Cerebellum (tissue), 4 donors: ENCODE measurements at places on chromosomes 13 and 19.

- DNase-seq = no peak
Measured at GRCh38 chr13:43864921-43865320, 14.6 kb downstream of the CCDC122 start.

DNA sequence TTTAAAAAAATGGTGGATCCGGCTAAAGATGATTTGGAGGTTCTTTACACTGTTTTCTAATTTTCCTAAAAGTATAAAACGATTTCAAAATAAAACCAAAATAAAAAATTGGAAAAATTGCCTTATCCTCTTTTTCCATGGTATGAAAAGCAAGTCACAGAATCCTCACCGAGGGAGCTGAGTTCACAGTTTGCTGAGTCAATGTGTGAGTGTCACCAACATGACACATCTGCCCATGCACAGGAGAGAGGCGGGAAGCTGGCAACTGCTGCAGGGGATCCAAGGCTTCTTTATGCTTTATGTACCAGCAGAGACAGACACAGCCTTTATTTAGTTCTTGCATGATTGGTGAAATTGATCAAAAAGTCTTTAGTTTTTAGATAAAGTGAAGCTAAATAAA lies 157.8 kb downstream of the TNFSF13B start:
- no peak for DNase-seq

- no peak for DNase-seq
Measured at GRCh38 chr13:38914070-38914469, 76.6 kb downstream of the STOML3 start.

DNA sequence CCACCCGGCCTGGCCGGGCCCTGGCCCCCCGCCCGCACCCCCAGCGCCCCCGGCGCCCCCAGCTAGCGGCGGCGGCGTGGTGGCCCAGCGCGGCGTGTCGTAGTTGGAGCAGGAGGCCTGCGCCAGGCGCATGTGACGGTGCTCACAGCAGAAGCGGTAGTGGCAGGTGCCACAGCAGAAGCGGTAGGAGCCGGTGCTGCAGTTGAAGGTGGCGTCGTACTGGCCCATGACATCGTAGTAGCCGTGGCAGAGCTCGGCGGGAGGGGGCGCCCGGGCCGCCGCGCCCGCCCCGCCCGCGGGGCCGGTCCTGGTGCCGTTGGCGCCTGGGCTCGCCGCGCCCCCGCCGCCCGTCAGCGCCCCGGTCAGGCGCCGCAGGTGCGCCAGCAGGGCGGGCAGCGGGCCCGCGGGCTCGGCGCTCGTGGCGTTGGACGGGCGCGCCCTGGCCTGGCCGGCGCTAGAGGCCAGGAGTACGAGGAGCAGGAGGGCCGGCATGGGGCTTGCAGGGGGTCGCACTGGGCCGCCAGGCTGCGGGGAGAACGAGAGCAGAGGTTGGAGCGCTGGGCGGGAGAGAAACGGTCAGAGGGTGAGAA lies 633 bp downstream of the SHISA7 start:
- no peak for DNase-seq

GRCh38 chr13:21637296-21637695 lies 33.3 kb upstream of the MICU2 start:
- no peak for DNase-seq

- no peak for DNase-seq
Measured at GRCh38 chr19:29488316-29488715, 37.5 kb upstream of the VSTM2B start.

DNA sequence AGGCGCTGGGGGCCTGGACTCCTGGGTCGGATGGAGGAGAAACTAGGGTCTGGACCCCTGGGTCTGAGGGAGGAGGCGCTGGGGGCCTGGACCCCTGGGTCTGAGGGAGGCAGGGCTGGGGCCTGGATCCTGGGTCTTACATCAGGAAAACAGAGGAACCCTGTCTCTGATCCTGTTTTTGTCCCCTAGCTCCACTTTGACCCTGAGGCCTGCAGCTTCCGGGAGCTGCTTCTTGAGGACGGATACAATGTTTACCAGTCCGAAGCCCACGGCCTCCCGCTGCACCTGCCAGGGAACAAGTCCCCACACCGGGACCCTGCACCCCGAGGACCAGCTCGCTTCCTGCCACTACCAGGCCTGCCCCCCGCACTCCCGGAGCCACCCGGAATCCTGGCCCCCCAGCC lies 2.4 kb downstream of the FGF21 start:
- DNase-seq = no peak

DNA sequence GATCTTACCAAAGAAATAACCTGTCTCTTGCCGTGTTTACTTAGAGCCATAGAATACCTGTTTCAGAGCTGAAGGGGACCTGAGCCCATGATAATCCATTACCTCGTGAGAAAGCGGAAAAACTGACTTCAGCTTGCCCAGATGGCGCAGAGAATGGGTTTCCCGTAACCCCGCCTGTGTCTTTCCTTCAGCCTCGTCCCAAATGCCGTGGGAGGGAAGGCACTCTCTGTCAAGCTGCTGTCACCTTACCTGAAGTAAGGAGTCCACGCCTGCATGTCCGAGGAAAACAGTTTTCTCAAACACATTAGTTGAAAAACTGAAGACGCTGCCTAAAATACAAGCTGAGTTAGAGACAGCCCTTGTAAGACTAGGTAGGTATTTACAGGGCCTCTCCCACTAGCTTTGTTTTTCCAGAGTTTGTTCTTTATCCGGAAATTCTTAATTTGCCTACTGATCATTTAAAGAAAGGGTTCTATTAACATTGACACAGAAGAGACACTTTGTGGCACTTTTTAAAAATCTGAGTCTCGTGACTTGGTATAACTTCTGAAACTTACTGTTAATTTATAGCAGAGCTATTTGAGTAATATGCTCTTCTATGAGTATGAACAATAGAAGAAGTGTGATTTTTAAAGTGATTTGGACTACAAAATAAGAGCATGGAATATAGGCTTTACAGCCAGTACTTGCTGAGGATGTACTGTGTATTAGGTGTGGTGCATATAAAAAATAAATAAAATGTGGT lies 1.3 kb upstream of the INTS6 start:
- peak; percentile 54 for DNase-seq

GRCh38 chr13:103516015-103516795 lies 450.0 kb upstream of the SLC10A2 start:
- DNase-seq = no peak

DNA sequence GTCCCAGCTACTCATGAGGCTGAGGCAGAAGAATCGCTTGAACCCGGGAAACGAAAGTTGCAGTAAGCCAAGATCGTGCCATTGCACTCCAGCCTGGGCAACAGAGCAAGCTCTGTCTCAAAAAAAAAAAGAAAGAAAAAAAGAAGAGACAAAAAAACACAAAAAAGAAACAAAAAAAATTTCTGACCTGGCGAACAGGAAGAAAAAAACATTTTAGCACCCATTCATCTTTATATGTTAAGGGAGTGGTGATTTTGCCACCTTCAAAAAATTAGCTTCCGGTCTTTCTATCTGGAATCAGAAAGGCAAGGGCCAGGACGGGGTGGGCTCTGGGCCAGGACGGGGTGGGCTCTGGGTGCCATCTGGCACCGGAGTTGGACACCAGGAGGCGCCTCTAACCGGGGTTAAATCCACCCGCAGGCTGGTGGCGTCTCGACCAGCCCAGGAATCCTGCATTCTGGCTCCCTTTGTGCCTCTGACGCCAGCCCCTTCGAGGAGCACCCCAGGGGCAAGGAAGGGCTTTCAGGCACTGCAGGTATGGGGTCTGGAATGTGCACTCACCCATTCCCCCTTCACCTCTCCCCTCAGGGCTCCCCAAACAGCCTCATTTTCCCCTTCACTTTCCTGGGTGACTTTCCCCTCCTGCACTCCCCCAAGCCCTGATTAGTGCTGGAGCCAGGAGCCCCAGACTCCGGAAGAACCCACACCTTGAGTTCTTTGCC lies 10.4 kb upstream of the ZSWIM4 start:
- no peak for DNase-seq

DNA sequence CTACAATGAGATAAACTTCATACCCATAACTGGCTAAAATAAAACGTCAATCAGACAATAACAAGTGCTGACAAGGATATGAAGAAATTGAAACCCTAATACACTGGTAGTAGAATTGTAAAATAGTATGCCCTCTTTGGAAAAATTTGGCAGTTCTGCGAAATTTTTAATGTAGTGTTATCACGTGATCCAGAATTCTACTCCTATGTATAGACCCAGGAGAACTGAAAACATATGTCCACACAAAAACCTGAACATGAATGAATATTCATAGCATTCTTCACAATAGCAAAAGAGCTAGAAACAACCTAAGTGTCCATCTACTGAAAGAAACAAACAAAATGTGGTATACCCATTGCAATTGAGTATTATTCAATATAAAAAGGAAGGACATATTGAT lies 14.2 kb upstream of the MYO16 start:
- no peak for DNase-seq

DNA sequence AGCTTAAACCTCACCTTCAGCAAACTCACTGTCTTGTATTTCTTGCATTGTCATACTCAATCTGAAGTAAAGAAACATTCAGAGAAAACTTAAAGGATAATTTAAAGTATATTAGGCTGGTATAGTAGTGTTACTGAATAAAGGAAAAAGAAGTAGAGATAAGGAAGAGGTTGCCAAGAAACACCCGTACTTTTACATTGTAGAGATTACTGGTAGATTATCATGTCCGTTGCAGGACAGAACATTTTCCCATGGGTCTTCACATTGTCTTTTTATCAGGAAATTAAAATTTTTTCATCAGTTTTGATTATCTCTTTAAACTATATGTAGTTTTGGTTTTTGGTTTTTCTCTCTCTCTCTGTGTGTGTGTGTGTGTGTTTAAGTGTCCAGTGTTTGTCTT lies 19.9 kb upstream of the GPR183 start:
- no peak for DNase-seq

DNA sequence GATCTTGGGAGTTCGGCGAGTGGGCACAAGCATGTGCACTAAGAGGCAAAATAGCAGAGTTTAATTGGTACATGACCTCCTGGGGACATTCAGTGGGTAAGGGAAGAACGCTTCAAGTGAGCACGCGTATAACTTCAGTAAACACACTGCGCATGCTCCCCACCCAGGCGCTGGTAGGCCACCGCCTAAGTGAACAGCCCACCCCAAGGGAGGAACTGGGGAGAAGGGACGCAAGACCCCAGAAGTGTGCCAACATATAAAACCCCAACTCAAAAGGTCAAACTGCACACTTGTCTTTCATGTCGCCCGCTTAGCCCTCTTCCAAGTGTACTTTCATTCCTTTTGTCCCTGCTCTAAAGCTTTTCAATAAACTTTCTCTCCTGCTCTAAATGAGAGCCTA lies 10.5 kb upstream of the NTN5 start:
- DNase-seq = peak; percentile 36

DNA sequence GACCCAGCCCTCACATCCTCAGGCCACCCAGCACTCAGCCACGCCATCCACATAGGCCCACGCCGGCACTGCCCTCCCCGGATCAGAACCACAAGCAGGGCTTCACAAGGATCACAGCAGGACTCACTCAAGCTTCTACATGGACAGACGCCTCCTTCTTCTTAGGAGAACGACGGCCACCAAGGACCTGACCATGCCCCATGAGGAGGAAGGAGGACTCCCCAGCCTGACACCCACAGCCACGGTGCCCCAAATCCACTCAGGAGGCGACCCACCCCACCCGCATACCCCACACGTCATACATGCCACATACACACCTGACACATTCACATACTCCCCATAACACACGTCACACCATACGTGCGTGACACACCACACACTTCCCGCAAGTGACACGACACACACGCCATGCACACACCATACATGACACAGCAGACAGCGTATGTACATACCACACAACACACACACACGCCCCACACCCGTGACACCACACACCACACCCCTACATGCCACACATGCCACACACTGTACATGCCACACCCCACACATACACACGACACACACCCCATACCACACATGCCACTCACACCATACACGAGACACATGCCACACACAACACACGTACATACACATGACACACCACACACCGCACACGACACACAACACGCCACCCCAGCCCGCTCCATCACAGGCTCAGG lies 50.4 kb downstream of the MLLT1 start:
- DNase-seq = no peak

DNA sequence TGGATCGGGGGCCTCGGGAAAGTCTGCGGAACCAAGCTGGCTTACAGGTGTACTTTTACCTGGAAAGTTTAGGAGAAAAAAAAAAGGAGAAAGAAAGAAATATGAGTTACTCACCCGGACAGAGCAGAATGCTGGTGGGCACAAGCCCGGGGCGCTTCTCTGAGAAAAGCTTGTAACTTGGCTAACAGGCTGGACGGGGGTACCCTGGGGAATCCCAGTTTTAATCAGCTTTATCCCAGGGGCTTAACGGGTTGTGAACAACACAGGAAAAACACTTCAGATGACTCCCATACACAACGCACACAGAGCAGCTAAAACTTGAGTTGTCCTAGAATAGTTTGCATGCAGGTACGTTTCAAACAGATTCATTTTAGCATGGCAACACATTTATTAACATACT lies 37.3 kb downstream of the KLF2 start:
- DNase-seq = no peak

DNA sequence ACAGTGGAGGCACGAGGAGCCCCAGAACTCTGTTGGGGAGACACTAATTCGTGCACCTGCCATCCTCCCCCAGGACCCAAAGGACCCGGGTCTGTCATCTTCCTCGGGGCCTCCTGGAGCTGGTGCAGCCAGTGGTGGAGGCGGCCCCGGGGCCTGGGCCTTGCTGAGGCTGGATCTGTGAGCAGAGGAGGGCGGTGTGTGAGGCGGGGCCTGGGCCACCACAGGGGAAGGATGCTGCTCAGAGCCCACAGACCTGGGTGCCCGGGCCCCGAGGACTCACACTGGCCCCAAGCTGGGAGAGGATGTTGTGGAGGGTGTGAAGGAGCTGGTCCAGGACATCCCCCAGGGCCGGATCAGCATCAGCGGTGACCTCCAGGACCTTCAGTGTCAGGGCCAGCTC lies 8.3 kb downstream of the IFNL3 start:
- DNase-seq = no peak

- peak; percentile 20 for DNase-seq
Measured at GRCh38 chr19:34254698-34255432, 511 bp downstream of the GARRE1 start.

- peak; percentile 41 for DNase-seq
Measured at GRCh38 chr19:32652894-32653598, 21.9 kb downstream of the ANKRD27 start.

DNA sequence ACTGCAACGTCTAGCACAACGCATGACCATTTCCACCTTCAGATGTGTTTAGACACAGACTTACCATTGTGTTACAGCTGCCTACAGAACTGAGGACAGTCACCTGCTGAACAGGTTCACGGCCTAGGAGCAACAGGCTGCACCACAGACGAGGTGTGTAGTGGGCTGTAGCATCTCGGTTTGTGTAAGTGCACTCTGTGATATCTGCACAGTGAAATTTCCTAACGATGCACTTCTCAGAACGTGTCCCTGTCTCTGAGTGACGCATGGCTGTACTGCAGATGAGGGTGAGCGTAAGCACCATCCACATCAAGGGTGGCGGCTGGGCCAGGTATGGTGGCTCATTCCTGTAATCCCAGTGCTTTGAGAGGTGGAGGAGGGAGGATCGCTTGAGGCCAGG lies 15.2 kb downstream of the DCUN1D2 start:
- DNase-seq = no peak

DNA sequence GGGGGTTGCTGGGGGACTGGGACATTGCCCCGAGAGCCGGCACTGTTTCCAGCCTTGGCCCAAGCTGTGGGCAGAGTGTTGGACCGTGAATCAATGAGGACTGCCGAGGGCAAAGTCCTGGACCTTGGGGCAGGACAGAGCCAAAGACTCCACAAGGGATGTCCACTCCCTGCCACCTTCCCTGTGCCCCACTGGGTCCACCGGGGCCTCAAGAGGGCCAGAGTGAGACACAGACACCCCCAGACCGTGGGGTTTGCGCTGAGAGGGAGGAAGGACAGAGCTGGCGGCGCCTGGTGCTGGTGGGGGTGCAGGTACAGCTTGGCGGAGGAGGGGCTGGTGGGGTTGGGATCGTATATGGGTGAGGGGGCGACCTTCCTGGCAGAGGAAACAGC lies 11.8 kb downstream of the MAST3 start:
- DNase-seq = no peak
